NCI-H2081 treated with DMSO at 0.1 percent for 48 hours (cell line): ENCODE measurements at places on chromosomes 6 and 20.
A peak's percentile ranks its signal among the peaks of the same experiment; 100 is the strongest.

GRCh38 chr20:64256282-64256935 is 861 bp downstream of the PCMTD2 start:
- DNase-seq: no peak

- DNase-seq: no peak
Measured at GRCh38 chr6:167948716-167949115, 48.8 kb upstream of the KIF25 start.

GRCh38 chr6:158799051-158799792 is 19.9 kb downstream of the EZR start:
- DNase-seq: no peak

DNA sequence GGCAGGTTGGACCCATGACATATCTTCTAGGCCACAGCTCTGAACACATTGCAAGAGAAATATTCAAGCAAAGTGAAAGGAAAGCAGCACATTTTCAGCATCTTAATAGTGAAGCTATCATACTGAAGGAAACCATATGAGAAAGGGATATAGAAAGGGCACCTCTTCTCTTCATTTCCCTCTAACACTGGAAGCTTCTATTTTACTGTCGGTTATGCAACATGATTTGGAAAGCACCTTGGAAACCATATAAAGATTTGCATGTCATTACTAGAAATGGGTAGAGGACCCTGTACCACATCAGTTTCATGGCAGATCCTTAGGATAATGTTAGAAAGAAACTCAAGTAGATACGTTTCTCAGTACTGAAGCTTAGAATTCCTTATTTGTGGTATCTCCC is 70.5 kb upstream of the HMGN3 start:
- no peak for DNase-seq

GRCh38 chr20:58832457-58832856 is 18.2 kb downstream of the GNAS-AS1 start:
- DNase-seq: no peak

DNA sequence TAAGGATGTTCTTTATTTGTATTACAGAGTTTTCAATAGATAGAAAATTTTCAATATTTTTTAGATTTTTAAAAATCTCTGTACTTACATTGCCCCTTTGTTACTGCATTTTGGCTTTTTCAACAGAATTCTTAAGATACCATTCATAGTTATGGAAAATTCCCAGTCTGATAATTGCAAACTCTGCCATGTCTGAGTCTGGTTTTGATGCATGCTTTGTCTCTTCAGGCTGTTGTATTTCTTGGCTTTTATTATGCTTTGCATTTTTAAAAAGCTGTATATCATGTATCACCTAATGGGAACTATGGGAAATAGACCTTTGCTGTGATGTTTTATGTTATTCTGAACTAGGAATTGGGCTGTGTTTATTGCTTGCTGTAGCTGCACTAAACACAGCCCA is 898.9 kb upstream of the ADGRB3 start:
- DNase-seq: no peak

- no peak for DNase-seq
Measured at GRCh38 chr6:39432330-39433025, 110.0 kb upstream of the KCNK16 start.

DNA sequence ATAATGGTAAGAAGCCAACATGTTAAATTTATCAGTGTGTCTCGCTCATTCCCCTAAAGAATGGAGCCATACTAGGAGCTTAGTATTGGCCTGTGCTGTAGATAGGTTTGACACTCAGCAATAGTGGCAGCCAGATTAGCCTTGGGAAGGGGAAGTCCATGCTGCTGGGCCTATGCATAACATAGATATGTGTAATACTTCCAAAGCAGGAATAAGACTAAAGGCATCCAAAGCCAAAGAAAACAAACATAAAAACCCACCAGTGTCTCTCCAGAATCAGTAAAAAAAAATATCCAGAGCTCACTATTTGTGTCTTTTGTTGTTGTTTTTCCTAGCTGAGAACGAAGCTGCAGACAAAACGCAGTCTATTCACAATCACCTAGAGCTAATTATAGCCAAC is 104.2 kb upstream of the STXBP5 start:
- no peak for DNase-seq

DNA sequence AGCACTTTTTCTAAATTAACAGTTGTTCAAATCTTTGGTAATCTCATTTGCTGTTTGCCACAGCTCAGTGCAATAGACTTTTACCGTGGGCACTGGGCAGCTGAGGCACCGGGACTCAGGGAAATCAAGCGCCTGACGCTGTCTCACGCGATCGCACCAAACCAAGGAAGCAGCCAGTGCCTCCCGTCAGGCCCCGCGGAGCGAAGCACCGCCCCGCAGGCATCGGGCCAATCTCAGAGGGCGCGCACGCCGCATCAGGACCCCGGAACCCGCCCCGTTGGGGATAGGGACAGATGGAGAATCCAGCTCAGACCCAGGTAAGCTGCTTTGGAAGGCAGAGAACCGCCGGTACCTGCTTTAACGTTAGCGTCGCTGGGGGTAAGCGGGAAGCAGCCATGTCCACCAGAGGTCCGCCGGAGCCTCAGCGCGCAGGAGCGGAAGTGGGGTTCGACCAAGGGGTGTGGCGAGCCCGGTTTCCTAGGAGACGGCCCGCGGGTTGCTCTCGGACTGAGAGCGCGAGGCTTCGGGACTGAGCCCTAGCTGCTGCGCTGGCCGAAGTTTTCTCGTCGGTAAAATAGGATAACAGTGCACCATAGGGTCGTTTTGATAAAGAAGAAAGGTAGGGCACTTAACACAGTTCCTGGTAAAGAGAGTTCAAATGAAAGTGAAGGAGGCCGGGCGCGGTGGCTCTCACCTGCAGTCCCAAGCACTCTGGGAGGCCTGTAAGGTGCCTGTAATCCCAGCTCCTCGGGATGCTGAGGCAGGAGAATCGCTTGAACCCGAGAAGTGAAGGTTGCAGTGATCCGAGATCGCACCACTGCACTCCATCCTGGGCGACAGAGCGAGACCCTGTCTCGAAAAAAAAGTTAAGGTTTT is at the start of gene LYRM2:
Gene LYRM2 (minus strand): TSS at position 428 of the 876 bp plus-strand sequence. CDS start 31 bp downstream, at position 397.
- peak; percentile 79 for DNase-seq

DNA sequence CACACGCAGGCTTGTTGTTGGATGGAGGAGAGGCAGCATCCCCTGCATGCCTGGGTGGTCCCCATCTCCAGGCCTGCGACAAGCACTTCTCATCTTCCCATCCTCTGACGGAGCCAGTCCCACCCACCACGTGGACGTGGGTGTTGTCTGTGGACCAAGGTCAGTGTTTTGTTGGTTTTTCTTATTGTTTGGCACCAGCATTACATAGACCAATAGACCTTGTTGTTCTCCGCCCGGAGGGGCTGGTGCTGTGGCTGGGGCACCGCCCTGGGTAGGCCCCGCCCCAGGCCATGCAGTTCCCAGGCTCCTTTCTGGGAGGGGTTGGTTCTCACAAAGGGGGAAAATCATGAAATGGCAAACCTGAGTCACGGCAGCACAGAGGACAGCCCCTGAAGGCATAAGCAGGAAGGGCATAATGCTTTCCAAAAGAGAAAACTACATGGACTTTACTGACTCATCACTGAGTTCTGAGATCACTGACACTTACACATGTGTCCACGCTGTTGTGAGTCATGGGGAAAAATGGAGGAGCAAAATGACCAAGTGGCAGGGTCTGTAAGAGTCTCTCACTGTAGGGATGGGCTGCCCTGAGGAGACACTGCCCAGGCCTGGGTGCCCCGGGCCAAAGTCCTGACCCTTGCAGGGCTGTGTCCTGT is 90.8 kb downstream of the THBS2 start:
- DNase-seq: no peak

DNA sequence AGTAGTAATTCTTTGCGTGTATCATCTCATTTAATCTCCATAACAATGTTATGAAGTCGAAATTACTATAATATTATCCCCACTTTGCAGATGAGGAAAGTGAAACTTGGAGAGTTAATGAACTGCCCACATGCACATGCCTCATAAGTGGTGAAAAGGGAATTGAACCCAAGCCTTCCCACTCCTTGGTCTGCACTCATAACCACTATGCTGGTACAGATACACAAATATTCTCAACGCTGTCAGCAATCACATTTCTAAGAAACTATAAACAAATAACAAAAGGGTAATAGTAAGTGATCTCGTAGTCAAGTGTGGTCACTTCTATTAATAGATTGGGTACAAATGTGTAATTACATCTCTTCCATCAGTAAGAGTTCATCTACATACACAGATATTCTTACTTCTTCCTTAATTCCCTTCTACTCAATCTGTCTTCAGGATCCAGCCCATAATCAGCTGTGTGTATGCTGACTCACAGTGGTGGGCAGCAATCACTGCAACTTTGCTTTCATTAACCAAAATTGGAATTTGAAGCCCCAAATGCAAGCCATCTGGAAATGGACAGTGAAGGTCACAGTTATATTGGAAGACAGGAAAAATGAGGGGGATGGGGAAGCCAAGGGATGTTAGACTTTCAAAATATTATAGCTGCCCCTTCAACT is 6.6 kb downstream of the PRSS35 start:
- no peak for DNase-seq

- DNase-seq: no peak
Measured at GRCh38 chr6:17091122-17091521, 10.7 kb upstream of the STMND1 start.

DNA sequence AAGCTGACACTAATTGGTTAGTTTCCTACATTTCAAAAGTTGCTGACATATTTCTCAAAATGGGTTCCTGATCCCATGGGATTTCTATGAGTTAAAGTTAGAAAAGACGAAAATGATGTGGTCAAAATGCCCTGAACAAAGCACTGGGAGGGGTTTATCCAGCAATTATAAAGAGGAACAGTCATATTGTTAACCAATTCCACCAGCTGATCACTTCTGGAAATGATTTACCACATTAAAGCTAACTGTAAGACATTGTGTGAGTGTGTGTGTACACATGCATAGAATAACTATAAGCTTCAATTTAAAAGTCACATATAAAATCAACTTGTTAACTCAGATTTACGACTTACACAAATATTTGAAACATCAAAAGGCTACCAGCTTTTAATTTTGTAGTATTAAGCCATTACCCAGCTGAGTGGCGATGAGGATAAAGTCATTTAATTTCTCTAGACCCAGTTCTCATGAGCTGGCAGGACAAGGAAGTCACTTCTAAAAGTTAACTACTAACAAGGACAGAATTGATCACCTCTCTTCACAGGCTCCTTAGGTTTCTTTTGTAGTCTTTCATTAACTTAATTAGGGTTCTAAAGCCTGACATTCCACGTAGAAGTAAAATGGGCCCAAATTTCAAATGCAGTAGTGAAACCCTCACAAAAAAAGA is 40.4 kb downstream of the MAN1A1 start:
- no peak for DNase-seq

GRCh38 chr6:117783279-117783678 is 108.0 kb downstream of the NUS1 start:
- DNase-seq: no peak

GRCh38 chr6:74075323-74075722 is 379.3 kb downstream of the CD109 start:
- DNase-seq: no peak

GRCh38 chr6:6586671-6587526 is 1.6 kb upstream of the LY86 start:
- DNase-seq: no peak

DNA sequence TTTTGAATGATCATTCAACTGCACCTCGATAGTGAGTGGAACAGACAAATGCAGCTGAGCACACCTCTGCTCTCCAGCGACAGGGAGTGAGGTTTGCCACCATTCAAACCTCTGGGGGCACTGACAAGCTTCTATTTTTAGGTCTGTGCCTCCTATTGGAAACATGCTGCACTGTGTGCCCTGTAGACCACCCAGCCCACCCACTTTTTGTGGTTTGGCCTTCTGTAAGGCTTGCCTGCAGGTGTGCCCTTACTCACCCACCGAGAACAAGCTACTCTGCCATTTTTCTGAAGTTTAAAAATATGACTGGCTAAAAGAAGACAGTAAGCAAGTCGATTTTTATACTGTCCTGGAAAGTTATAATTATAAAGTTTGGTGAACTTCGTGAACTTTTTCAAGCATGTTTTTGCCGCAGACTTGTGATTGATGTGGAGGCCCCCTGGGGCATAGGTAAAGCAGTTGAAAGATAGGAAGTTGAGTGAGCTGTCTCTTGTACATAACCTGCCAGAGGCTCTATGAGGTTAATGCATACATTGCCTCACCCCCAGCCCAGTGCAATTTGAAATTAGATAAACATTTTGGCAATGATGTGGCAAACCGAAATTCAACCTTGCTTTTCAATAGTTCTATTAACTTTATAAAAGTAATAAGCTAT is 53.8 kb downstream of the ADGRG6 start:
- DNase-seq: no peak

GRCh38 chr6:152164957-152165356 is 357.5 kb downstream of the ESR1 start:
- DNase-seq: no peak

GRCh38 chr6:113486199-113486598 is 370.9 kb upstream of the MARCKS start:
- no peak for DNase-seq

DNA sequence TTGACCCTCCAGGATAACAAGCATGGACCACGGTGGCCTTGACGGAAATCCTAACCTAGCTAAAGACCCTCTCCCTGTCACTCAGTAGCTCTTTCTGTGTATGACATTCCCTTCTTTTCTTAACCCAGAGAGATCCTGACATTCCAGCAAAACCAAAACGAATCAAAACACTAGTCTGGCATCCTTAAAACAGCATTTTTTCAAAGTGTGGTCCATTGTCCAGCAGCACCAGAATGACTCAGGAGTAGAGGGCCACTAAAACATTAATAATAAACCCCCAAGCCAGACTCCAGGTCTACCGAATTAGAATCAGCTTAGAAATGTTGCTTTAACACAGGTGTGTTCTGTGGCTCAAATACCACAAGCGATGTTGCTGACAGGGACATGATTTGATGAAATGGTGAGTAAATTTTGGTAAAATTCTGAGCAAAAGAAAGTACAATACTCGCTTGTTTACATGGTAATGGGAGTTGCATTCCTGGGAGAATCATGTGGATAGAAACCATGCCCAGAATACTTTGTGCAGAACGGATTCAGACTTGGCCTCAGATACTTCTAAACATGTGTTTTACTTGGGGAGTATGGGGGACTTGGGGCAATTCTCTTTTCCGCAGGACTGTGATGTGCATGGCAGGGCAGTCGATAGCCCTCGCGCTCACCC is 174.2 kb upstream of the KCNG1 start:
- DNase-seq: no peak

DNA sequence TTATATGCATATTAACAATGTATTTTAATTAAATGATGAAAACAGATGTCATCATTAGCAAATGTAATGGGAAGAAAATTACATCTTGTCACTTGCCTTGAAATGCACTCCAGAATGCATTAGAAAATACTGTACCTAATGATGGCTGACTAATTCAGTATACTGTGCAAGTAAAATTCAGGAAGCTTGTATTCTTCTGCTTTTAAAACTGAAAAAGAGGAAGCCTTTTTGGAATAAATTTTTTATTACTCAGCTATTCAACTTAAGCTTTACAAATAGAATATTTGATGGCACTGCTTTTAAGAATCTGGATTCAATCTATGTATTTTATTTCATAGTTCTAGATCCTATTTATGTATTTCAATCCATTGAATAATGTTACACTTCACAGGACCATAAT is 195.5 kb downstream of the RIMS1 start:
- DNase-seq: no peak
